Right kidney (tissue), 9 donors: ENCODE measurements at places on chromosomes 11 and 22.
A peak's percentile ranks its signal among the peaks of the same experiment; 100 is the strongest.

DNA sequence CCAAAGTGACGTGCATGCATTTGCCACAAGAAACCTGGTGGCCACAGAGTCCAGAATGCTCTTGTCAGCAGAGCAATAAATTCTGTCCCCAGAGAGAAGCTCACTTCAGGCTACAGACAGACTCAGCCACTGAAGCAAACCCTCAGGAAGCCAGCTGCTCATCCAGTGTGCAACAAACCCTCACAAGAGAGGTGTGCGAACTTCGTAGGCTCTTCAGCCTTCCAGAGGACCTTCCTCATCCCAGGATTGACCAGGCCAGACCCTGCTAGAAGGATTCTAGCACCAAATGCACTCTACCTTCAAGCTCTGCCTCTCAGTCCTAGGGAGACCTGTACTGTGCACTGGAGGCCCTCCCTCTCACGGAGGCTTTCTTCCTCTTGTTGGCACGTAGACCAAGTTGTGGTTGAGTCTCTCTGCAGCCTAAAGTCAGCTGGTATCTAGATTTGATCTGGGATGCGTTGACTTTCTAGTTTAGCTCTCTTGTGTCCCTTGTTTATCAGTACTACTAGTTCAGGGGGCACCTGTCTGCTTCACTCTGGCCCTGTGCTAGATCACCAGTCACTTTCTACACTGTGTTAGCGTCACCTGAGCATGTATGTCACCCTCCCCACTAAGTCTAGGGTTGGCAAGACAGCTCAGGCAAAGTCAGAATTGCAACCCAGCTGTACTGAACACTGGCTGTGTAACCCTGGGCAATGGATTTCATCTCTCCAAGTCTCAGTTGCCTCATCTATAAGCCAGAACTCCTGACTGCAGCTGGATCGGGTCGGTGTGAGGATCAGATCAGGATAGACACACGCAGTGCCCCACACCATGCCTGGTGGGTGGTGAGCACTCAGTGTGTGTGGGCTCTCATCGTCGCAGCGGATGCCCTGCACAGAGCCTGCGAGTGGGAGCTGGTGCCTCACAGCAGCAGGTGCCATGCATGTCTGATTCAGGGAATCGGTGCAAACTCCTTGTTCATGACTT lies 22.1 kb upstream of the TMPRSS13 start:
- DNase-seq = no peak

- no peak for DNase-seq
These were observed 61.3 kb downstream of the DENND5A start for GRCh38 chr11:9203691-9204311.

DNA sequence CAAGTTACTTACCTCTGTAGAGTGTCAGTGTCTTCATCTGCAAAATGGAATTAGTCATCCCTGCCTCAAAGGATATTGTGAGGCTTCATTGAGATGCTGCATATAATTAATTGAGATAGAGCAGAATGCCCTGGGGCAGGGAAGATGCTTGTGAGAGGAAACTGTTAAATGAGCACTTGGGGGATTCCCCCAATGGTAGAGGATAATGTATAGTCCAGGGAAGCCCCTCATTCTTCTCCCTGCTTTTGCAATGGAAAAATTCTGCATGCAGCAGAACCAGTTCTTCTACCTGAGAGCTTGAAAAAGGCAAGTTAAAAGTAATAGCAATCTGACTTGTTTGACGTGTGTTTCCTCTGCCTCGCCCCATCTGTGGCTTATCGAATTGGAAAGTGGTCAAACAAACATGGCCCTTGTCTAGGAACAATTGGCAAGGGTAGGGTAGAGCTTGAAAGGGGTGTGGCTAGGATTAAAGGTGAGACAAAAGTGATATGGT lies 90.9 kb downstream of the NAV2 start:
- no peak for DNase-seq

- no peak for DNase-seq
These were observed 751.2 kb downstream of the BRD1 start for GRCh38 chr22:49076300-49077035.

DNA sequence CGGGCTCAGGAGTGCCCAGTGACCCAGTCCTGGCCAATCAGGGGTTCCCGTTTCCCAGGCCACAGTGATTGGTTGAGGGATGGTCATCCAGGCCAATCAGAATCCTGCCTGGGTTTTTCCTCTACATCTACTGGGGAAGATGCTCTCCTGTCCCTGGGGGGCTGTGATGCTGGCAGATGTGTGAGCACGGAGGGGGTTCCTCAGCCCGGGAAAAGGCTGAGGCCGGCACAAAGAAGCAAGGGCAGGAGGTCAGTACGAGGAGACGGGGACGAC lies 171.2 kb downstream of the CTTN start:
- no peak for DNase-seq

DNA sequence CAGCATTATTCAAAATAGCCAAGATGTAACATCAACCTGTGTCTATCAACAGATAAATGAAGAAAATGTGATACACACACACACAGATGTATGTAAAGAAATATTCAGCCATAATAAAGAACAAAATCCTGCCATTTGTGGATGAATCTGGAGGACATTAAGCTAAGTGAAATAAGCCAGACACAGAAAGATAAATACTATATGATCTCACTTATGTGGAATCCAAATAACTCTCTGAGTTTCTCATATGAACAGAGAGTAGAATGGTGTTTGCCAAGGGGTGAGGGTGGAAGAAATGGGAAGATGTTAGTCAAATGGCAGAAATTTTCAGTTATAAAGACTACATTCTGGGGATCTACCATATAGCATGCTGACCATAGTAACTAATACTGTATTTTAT lies 224.2 kb downstream of the GUCY1A2 start:
- DNase-seq = no peak

DNA sequence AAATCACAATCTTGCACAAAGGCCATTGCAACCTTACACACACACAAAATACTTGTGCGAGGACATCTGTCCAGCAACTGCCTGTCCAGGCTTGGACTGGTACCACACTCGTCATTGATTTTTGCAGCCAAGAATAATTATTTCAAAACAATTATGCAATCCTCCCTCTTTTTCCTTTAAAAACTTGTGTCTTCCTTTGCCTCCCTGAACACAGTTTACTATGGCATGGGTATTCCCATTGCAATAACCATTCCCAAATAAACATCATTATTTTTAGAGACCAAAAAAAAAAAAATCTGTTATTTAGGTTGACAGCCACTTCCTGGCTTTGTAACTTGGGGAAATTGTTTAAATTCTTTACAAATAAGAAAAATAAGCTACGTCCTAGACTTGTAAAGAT lies 54.0 kb downstream of the C11orf91 start:
- DNase-seq = no peak

GRCh38 chr11:18650859-18651557 lies 16.9 kb upstream of the SPTY2D1 start:
- no peak for DNase-seq

- no peak for DNase-seq
These were observed 5.4 kb upstream of the RPS19BP1 start for GRCh38 chr22:39537975-39538374.

DNA sequence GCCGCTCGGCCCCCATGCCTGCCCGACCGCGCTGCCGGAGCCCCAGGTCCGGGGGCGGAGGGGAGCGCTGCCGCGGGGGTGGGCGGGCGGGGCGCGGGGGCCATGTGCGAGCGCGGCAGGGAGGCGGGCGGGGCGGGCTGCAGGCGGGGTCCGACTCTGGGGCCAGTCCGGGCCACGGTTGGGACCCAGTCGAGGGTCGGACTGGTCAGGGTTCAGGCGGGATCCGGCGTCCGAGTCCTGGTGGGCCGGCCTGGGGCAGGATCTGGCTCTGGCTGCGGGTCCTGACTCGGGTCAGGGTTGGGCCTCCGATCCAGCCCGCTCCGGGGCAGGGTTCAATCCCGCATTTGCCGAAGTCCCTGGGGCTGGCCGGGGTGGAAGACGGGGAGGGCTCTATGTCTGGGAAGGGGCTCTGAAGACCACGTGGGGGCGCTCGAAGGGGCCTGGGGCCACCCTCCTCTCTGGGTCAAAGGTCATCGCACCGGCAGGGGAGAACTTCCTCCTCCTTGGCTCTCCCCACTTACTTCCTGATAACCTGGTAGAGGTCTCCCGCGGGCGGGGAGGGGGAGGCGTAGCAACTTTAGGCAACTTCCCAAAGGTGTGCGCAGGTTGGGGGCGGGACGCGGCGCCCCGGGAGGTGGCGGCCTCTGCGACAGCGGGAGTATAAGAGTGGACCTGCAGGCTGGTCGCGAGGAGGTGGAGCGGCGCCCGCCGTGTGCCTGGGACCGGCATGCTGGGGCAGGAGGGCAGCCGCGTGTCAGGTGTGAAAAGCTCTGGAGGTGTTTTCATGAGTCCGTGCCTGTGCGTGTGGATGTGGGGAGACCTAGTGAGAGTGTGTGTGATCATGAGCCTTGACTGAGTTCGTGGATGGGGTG lies 603 bp downstream of the ESRRA start:
- DNase-seq = peak; percentile 76

- DNase-seq = no peak
These were observed 63.1 kb downstream of the LRRC32 start for GRCh38 chr11:76607431-76607830.

DNA sequence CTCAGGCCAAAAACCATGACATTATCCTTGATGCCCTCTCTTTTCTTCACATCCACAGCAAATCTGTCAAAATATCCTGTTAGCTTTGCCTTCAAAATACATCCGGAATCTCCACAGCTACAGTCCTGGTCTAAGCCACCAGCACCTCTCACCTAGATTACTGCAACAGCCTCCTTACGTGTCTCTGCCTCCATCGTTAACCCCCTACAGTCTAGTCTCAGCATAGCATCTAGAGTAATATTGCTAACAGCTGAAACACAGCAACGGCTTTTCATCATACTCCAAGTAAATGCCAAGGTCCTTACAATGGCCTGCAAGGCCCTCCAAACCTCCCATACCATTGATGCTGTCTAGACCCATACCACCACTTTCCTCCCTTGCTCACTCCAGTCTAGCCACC lies 4.4 kb downstream of the TSG101 start:
- no peak for DNase-seq

DNA sequence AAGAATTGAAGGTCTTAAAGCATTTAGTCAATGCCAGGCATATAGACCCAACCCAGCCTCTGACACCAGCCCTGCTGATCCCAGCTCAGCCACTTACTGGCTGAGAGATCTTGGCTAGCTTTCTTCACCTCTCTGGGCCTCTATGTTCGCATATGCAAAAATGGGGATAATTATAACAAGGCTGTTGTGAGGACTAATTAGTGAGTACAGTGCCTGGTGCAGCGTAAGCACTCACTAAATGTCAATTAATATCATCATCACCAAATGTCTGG lies 10.5 kb downstream of the CHST1 start:
- no peak for DNase-seq

- DNase-seq = no peak
These were observed 57.5 kb downstream of the RPUSD4 start for GRCh38 chr11:126153972-126154371.

DNA sequence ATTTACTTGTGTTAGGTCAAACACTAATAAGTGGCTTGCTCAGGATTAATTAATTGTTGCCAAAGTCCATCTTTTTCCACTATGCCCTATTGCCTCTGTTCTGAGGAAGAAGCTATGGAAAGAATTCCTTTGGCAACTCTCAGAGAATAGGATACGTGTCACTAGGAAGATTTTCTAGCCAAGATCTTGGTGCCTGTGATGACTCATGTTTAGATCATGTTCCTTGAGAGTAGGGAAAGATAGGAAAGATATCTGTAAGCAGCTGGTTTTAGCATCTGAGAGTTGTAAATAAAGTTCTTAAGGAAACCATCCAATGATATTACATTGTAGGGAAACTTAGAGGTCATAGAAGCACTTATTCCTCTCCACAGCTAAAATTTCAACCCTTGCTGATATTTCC lies 15.7 kb downstream of the SLN start:
- no peak for DNase-seq

DNA sequence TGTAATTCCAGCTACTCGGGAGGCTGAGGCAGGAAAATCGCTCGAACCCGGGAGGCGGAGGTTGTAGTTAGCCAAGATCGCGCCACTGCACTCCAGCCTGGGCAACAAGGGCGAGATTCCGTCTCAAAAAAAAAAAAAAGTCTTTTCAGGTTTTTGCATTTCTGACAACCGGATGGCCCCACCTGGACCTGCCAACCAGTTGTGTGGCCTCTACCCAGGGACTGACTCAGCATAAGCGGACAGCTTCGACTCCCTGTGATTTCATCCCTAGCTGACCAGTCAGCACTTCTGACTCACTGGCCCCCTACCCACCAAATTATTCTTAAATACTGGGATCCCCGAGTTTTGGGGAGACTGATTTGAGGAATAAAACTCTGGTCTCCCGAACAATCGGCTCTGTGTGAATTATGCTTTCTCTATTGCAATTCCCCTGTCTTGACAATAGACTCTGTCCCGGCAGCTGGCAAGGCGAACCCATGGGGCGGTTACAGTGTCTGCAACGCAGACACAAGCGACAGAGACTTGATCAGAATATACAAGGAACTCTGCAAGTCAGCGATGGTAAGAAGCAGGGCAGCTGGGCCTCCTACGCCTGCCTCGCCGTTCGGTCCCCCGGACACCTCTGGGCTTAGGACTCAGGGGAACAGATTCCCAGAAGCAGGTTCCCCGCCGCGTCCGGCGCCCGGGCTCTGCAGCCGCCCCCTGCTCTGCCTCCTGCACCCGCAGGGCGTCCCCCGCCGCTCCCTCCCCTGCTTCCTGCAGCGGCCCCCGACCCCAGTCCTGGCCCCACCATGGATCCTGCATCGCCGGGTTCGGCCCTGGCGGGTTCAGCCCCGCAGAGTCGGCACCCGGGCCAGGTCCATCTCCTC lies 741 bp upstream of the TALDO1 start:
- DNase-seq = no peak

- no peak for DNase-seq
These were observed 89.7 kb upstream of the SHANK2 start for GRCh38 chr11:71342116-71342515.

- no peak for DNase-seq
These were observed 342.7 kb downstream of the AASDHPPT start for GRCh38 chr11:106420048-106420665.

GRCh38 chr11:83827940-83828554 lies 541.9 kb upstream of the CCDC90B start:
- DNase-seq = peak; percentile 20

DNA sequence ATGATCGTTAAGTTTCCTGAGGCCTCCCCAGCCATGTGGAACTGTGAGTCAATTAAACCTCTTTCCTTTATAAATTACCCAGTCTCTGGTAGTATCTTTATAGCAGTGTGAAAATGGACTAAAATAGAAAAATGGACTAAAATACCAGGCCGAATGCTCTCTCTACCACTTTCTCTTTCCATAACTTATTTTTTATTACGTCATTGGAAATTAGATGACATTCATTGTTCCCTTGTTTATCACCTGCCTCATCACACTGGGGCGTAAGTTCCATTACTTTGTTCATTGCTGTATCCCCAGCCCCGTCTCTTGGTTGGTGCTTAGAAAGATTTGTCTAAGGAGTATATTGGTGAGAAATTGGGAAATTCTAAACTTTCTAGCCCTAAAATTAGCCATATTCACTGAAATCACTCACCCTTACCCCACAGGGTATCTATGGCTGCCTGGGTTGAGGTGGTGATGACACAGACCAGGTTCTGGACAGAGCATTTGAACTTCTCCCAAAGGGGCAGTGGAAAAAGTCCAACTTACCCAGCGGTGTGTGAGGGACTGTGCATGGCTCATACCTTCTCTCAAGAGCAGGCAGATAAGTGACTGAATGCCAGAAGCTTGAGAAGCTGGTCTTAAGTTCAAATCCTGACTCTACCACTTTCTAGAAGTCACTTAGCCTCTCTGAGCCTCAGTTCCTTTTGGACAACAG lies 50.9 kb upstream of the TP53I11 start:
- no peak for DNase-seq

GRCh38 chr22:17112491-17113042 lies 8.6 kb downstream of the TMEM121B start:
- no peak for DNase-seq
